ENCODE measurements at places on chromosomes 6 and 20.

- DNase-seq: no peak
Measured at GRCh38 chr20:2430538-2430937, 40.1 kb downstream of the SNRPB start.

DNA sequence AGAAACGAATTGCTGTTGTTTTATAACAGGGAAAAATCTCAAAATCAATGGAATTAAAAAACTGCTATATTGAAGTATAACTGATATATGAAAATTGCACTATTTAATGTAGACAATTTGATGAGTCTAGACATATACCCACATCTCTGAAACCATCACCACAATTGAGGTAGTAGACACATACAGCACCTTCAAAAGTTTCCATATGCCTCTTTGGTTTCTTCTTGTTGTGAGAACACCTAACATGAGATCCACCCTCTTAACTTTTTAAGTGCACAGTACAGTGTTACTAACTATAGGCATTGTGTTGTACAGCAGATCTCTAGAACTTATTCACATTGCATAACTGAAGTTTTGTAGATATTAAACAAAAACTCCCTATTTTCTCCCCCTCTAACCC, 14.0 kb upstream of the SLC17A5 start:
- no peak for DNase-seq

DNA sequence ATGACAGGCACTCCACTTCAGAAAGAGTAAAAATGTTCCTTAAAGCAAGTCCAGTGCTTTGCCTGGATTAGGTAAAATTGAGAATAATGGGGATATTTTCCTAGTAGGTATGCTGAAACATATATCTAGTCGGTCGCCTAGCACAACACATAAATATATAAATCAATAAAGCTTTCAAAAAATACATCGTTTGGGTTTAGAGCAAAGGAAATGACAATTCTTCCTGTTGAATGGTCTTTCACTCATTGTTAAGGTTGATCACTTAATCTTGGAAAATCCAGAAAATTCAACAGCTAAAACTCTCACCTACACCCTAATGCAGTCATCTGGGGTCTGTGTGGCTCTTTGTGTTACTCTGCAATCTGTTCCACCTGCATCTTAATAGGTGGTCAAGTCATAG, 13.9 kb downstream of the HAO1 start:
- no peak for DNase-seq

GRCh38 chr6:135301304-135301703, 120.2 kb downstream of the MYB start:
- DNase-seq: no peak

DNA sequence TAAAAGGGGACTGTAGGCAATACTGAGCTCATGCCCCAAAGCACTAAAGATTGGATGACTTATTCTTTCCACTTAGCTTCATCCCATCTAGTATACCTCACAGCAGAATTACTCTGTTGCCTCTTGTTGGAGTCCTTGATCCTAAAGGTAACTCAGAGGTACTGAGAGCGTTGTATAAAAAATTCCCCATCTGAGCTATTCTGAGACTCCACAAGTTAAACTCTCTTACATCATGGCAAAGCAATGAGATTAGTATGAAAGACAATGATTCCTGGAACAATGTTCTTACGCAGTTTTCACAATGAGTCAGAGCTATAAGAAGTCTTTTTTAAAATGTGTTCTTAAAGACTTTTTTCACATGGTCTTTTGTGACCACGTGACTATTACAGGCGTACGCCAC, 370.1 kb downstream of the ADGRB3 start:
- DNase-seq: no peak

DNA sequence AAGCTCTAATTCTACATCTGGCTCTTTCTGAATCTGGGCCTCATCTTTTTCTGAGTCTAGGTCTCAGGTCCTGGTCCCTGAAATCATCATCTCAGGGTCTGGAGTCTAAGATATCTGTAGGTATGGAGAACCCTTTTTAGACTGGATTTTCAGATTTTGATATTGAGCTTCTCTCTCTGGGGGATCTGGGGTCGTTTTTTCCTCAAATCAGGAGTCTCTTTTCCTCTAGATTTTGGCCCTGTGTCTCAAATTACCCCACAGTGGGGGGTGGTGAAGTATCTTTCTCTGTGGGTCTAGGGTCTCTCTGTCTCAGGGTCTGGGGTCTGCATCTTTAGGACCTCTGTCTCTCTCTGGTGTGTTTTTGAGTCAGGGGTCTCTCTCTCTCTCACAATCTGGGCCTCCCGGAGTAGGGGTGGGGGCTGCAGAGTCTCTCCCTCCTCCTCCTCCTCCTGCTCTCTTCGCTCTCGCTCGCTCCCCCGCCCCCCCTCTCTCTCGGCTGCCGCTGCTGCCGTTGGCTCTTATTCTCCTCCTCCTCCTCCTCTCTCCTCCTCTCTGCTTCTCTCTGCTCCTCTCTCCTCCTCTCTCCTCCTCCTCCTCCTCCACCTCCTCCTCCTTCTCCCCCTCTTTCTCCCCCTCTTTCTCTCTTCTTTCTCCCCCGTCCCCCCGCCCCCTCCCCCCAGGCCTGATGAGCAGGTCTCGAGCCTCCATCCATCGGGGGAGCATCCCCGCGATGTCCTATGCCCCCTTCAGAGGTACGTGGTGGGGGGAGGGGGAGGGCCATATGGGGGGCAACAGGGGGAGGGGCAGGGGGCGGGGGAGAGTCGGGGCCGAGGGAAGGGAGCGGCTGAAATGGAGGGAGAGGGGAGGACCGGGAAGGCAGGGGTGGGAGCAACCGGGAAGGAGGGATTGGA, at the start of gene SYNGAP1:
Gene SYNGAP1 (plus strand): TSS at position 486 of the 911 bp plus-strand sequence. CDS start 200 bp downstream, at position 686.
- DNase-seq: peak; percentile 65

DNA sequence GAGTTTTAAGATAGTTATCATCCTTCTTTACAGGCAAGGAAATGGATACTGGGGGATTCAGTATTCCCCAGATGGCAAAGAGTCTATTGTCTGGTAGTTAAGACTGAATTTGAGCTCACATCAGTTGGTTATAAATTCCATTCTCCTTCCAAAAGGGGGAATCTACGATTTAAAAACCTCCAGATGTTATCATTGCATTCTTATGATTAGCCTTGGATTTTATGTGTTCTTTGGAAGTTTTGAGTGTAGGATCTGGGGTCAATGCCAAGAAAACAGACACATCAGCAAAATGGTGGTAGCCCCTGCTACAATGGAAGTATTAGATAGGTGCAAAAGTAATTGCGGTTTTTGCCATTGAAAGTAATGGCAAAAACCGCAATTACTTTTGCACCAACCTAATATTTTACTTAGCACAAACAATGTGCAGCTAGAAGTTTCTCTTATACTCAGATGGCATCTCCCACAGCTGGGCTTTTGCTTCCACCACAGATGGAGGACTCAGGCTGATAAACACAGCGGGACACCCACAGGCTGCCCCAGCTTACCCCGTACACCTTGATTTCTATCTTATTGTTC, 168.2 kb upstream of the RIN2 start:
- no peak for DNase-seq

DNA sequence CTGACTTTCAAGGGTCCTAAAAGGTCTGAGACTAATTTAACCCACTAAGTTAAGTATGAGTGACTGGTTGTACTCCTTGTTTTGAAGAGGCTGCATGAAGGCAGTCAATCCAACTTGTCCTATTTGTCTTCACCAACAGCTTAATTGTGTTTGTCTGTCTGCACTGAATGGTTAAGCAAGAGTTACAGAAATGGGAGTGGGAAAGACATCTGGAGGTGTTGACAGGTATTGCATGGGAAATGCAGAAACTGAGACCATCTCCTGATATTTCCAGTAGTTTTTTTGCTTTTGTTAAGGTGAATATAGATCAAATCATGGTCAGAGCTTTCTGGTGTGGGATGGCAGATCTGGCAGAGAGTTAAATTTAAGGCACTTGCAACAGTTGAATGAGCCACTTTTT, 6.5 kb downstream of the FUT9 start:
- DNase-seq: no peak

DNA sequence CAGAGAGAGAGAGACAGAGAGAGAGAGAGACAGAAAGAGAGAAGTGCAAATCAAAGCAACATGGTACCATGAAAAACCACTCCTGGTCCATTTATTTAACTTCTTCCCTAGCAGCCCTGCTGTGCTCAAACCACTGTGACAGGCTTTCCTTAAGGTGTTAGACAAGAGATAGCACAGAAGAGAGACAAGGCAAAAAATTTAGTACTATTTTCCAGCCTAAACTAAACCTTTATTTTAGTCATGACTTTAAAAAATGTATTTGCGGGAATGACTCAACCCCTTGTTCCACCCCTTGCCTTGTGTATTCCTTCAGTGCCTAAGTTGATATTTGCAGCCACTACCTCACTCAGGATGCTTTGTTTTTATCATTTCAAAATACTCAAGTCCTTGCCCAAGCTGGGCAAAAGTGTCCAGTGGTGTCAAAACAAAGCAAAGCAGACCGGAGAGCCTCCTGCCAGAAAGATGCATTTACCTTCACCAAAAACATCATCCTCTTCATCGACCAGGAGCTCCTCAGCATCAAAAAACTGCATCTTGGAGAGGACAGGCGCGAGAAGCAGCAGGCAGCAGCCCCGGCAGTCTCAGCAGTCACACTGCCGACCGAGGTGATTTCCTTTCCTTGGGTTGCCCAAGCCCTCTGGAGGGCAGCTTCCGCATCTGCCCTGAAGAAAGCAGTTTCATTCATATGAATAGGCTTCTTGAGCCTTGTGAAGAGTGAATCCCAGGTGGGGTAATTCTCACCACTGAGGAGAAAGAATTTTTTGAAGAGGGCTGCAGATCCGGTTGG, at the start of gene RIPOR2:
Gene RIPOR2 (minus strand): TSS at position 595 of the 787 bp plus-strand sequence. CDS start 62 bp downstream, at position 533.
- DNase-seq: no peak

- DNase-seq: no peak
Measured at GRCh38 chr6:152248980-152249379, 388.2 kb downstream of the SYNE1 start.

DNA sequence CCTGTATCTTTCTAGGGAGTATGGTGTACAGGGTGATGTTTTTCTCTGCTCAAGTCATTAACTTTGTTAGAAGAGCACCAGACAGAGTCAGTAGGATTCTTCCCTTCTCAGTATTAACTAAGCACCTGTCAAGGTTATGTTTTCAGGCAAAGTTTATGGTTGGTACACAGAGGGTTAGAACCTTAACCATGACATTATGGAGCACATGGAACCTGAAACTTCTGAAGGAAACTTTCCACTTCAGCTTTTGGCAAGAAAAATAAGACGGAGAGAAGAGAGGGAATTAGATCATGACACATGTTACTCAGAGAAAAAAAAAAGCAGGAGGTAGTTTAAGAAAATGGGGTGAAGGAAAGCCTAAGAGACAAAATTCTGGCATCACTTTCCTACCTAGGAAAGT, 112.9 kb upstream of the PDE7B start:
- no peak for DNase-seq

GRCh38 chr6:20182926-20183521, 29.2 kb downstream of the MBOAT1 start:
- DNase-seq: peak; percentile 67

DNA sequence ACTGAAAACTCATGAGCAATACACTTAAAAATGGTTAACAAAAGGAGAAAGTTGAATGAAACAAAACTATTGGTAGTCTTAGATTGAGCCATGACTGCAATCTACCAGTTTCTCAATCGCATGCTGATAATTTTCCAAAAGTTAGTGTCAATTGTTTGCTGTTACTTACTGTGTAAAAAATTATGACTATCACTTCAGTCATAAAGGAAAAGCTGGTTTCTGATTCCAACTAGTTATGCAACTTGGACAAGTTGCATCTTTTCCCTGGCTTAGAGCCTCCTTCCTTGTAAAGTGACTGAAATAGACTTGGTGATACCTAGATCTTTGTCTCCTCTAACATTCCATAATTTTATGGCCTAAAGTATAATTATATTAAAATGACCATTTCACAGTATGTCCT, 88.3 kb upstream of the PAK5 start:
- no peak for DNase-seq

GRCh38 chr20:4828830-4829513, 107.3 kb downstream of the PRND start:
- DNase-seq: no peak

- no peak for DNase-seq
Measured at GRCh38 chr6:125188594-125189203, 35.1 kb downstream of the TPD52L1 start.

GRCh38 chr6:108969776-108970175, 121.6 kb downstream of the ARMC2 start:
- DNase-seq: no peak

DNA sequence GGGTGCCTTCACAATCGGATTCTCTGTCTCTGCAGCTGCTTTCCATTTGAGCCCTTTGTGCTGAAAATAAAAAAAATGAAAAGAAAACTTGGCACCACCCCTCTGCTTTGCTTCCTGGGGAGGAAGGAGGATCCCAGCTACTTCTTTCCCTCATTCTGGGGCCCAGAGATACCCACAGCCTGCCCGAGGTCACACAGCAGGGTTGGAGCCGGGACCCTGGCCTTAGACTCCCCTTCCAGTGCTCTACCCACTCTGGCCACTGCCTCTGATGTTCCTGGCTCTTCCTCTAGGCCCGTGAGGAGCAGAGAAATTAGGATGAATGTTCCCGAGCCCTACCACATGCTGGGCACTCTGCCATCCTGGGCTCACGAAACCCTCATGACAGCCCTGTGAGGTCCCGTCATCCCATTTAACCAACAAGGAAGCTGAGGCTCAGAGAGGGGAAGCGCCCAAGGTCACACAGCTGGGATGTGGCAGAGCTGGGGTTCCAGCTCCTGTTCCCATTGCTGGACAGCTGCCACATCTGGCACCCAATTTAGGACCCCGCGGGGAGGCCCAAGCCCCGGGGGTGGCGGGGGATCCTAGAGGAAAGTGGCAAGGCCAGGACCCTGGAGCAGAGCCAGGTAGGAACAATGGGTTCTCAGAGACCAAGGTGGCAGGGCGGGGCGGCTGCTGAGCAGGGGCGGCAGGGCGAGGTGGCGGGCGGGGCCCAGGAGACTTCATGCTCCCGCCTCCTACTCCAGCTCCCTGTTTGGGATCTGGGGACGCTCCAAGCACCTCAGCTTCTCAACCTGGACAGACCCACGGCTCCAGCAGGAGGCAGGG, 76.6 kb downstream of the CEBPB start:
- peak; percentile 83 for DNase-seq

DNA sequence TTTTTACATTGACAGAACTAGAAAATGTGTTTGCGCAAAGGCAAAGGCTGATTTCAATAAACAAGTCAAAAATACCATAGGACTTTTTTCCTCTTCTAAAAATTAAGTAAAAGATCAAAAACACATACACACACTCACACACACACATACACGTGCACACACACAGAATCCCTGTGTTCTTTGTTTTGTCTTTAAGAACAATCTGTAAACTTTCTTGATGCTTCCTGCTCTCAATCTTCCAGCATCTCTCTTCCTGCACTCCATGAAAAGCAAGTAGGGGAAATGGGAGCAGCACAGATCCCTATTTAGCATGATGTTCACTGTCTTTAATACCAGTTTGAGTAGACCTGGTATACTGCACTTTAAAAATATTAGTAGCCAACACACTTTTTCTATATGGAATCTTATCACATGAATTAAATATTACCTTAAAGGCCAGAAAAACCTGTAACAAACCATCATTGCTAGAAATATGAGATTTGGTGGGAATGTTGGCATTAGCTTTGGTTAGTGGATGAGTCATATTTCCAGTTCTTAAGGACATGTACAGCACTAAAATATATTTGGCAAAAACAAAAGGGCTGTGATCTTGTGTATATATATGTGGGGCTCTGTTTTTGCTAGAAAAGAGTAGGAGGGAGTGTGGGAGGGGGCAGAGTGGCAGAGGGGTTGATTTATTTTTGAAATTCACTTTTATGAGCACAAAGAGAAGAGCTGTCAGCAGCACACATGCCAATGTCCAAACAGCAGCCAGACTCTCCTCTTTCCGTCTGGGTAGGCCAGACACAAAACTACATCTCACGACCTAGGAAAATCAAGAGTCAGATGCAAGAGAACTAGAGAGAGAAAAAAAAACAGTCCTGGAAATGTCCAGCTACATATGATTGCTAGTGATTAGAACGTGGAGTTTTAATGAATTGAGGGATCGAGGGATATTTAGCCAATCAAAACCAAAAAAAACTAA, 4.6 kb downstream of the PTPRK start:
- DNase-seq: no peak

All from NCI-H2171 (cell line).